Stimulated activated CD4-positive, alpha-beta T cell treated with anti-CD3 and anti-CD28 coated beads, Interleukin-1b, Interleukin-23, amount 100 ng/mL, for 1 hour (primary cell): ENCODE measurements at places on chromosomes 7 and 10.

DNA sequence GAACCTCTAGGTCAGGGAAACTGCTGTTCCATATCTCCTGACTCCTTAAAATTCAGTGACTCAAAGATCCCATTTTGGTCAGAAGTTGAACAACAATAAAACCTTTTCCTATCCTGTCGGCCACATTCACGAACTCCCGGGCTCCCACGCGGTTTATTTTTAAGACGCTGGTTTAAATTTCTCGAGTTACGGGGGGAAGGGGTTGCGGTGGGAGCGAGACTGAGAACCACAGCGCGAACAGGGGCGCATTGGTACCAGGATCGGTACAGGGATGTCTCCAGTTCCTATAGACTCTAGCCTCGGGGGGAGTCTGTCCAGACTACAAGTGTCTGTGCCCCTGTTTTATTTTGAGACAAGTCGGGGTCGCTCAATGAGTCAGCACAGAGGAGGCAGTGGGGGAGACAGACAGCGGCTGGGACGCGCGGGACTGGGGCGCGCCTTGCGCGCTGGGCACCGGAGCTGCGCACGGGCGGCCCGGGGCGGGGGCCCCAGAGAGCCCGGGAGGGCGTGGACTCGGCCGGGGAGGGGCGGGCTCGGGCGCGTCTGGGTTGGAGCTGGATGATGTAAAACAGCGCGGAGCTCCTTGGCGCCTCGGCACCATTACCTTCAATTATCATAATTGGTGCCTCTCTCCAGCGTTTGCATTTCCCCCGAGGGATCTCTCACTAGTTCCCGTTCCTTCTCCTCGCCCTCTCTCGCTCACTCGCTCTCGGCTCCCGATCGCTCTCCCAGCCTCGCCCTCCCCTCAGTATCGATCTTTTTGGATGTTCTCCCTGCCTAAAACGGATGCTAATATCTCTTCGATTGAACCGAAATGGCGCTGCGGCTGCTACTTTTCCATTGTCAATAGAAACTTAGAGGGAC, 8.7 kb upstream of the BAMBI start:
- no peak for DNase-seq

DNA sequence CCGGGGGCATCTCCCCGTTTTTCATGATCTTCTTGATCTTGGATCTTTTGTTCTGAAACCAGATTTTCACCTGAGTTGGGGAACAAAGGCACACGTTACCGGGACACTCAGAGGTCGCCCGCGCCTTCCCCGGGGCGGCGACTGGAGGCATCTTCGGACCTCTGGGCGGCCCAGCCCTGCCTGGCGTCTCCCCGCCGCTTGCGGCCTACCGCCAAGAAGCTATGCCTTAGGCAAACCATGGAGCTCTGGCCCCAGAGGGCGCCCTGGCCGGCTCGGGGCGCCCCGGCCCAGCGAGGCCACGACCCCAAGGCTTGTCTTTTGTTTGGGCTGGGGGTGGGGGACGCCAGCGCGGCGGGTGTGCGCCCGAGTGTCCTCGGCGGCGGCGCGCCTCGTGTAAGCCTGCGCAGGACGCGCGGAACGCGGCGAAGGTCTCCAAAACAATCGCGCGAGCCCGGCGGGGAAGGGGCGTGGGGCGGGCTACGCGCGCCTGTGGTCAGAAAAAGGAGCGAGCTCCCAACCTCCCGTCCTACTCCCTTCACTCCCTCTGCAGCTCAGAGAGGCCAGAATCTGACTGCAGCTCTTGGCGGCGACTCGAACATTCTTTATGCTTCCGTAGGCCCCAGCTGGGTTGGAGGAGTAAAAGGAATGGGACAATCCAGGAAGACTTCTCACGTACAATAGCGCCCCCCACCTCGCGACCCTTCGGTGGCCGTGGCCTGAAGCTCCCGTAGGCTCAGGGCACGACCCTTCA, 3.5 kb downstream of the DLX5 start:
- no peak for DNase-seq

GRCh38 chr7:130669085-130669700, 645 bp upstream of the COPG2 start:
- no peak for DNase-seq

GRCh38 chr10:23384364-23384763, 39.8 kb upstream of the C10orf67 start:
- DNase-seq = no peak
